Airway epithelial cell (primary cell): ENCODE measurements at places on chromosomes 13 and 19. TPM values are rescaled to one million over a fixed set of nuclear protein-coding genes. Genes with fewer than 3 reads are reported as not detected.

The SMIM44 gene
- total RNA-seq = not detected in 2 replicates

The NUDT15 gene
- 26.6 and 29.7 TPM in 2 replicates for total RNA-seq

The KLK14 gene
- total RNA-seq = not detected in 2 replicates

The NLRP4 gene
- total RNA-seq = not detected in 2 replicates

The SLC27A5 gene
- 22.4 and 26.7 TPM in 2 replicates for total RNA-seq

The SULT2A1 gene
- not detected in 2 replicates for total RNA-seq

The HPN gene
- total RNA-seq = not detected in 2 replicates

The KCNK6 gene
- total RNA-seq = 22.0 and 29.0 TPM in 2 replicates

The ZFP82 gene
- total RNA-seq = 1.5 and 3.2 TPM in 2 replicates

The MADCAM1 gene
- 0.14 TPM in 1 of 2 replicates, not detected in the other for total RNA-seq

The RDH8 gene
- not detected in 2 replicates for total RNA-seq

The CGB3 gene
- total RNA-seq = not detected in 2 replicates

The LILRA1 gene
- not detected in 2 replicates for total RNA-seq

The CEACAM3 gene
- not detected in 2 replicates for total RNA-seq

The SAE1 gene
- 111 and 123 TPM in 2 replicates for total RNA-seq

The NPAS1 gene
- total RNA-seq = 0.51 and 1.7 TPM in 2 replicates

The GJA3 gene
- 0.37 and 0.71 TPM in 2 replicates for total RNA-seq

The FFAR3 gene
- not detected in 2 replicates for total RNA-seq

The IL11 gene
- total RNA-seq = 5.5 and 6.1 TPM in 2 replicates

The DMKN gene
- total RNA-seq = 490 and 661 TPM in 2 replicates

The SLC1A5 gene
- 155 and 199 TPM in 2 replicates for total RNA-seq

The NLRP12 gene
- not detected in 2 replicates for total RNA-seq

The PRR19 gene
- 0.33 and 1.3 TPM in 2 replicates for total RNA-seq

The ERICH4 gene
- total RNA-seq = not detected in 2 replicates

The CYP4F11 gene
- not detected in 2 replicates for total RNA-seq

The URAD gene
- not detected in 2 replicates for total RNA-seq

The PODNL1 gene
- total RNA-seq = 2.6 and 7.2 TPM in 2 replicates

The PABPC3 gene
- 0.07 TPM in 1 of 2 replicates, not detected in the other for total RNA-seq

The GRIN2D gene
- total RNA-seq = 0.14 and 0.28 TPM in 2 replicates

The PRX gene
- 1.4 and 1.6 TPM in 2 replicates for total RNA-seq

The APOC1 gene
- 5.4 and 10.5 TPM in 2 replicates for total RNA-seq

The DLEU7 gene
- not detected in 2 replicates for total RNA-seq

The LENG9 gene
- 9.7 and 12.4 TPM in 2 replicates for total RNA-seq

The JAK3 gene
- 0.70 and 0.85 TPM in 2 replicates for total RNA-seq

The CPT1C gene
- 0.33 and 2.1 TPM in 2 replicates for total RNA-seq

The SIGLEC14 gene
- not detected in 2 replicates for total RNA-seq

The MAMSTR gene
- total RNA-seq = 0.85 and 0.88 TPM in 2 replicates

The IL17D gene
- 0.42 and 1.2 TPM in 2 replicates for total RNA-seq

The APBA3 gene
- 13.0 and 22.3 TPM in 2 replicates for total RNA-seq

The CACNA1A gene
- 0.14 TPM in 1 of 2 replicates, not detected in the other for total RNA-seq

The SGTA gene
- total RNA-seq = 70.2 and 72.1 TPM in 2 replicates

The MYPOP gene
- 1.2 and 3.2 TPM in 2 replicates for total RNA-seq

The SELENOV gene
- not detected in 2 replicates for total RNA-seq

The ZNF446 gene
- total RNA-seq = 9.1 and 12.2 TPM in 2 replicates

The KLK4 gene
- total RNA-seq = not detected in 2 replicates

The CEBPA gene
- 23.4 and 27.0 TPM in 2 replicates for total RNA-seq

The SHISA7 gene
- not detected in 2 replicates for total RNA-seq

The PGLYRP1 gene
- total RNA-seq = not detected in 2 replicates

The PEAK3 gene
- total RNA-seq = not detected in 2 replicates

The CYP2A6 gene
- not detected in 2 replicates for total RNA-seq

The CFAP97D2 gene
- not detected in 2 replicates for total RNA-seq

The LPAR2 gene
- 10.9 and 15.1 TPM in 2 replicates for total RNA-seq
